ENCODE measurements at places on chromosomes 11 and 22. TPM values are rescaled to one million over a fixed set of nuclear protein-coding genes. Genes with fewer than 3 reads are reported as not detected.

NXPE4 gene
- not detected for total RNA-seq

APOBEC3B gene
- total RNA-seq: 5.0 TPM

CASP5 gene
- not detected for total RNA-seq

DNA sequence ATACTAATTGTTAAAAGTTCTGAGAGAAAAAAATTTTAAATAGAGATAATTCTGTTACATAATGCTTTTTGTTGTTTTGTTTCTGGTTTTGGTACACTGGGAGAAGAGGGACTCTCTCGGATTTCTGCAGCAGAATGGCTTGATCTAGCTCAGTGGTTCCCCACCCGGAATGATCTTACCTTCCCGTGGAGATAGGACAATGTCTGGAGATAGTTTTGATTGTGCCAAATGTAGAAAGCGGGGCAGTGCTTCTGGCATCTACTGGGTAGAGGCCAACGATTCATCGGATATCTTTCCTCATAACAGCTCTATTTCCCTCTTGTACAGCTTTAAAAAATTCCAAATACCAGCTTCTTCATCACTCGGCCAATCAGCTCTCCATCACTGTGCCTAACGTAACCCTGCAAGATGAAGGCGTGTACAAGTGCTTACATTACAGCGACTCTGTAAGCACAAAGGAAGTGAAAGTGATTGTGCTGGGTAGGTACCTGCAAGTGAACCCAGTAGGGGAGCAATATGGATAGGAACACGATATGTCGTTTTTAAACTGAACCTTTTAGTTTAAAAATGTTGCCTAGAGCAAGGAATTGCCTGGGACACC lies 13.2 kb downstream of the CRTAM start:
- H3K4me1 ChIP-seq: peaks cover 81% of the 10 kb centered on the region
- peak overlapping the region; percentile 92 for H3K27ac ChIP-seq

GRCh38 chr11:5280582-5281102 lies 10.9 kb upstream of the HBE1 start:
- DNase-seq: peak; percentile 37
- H3K4me1 ChIP-seq: no peaks in the 10 kb centered on the region
- H3K4me3 ChIP-seq: no peak overlapping the region
- no peaks in the 10 kb centered on the region for H3K36me3 ChIP-seq

DNA sequence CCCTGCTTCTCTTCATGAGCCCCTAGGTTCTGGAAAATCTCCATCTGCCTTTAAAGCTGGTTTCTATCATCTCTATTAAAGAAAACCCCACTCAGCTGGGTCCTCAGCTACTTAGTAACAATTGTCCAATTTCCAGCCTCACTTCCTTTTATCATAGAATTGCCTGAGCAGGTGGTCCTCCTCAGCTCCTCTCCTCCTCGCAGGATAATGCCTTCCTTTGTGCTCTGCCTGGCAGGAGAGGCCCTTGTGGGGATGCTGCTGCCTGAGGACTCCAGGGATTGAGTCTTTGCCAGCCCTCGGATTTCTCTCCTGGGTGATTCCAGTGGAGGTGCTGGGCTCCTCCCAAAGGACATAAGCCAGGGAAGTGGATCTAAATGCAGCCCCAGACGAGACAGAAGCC lies 448.3 kb downstream of the INSC start:
- no peaks in the 10 kb centered on the region for H3K27me3 ChIP-seq
- H3K36me3 ChIP-seq: no peaks in the 10 kb centered on the region
- DNase-seq: no peak

- H3K36me3 ChIP-seq: peaks cover 57% of the 10 kb centered on the region
- H3K27me3 ChIP-seq: no peaks in the 10 kb centered on the region
- H3K4me3 ChIP-seq: no peak overlapping the region
- H3K4me1 ChIP-seq: peaks cover 5% of the 10 kb centered on the region
Observed at GRCh38 chr11:18091731-18092130, 14.2 kb downstream of the SAAL1 start.

DNA sequence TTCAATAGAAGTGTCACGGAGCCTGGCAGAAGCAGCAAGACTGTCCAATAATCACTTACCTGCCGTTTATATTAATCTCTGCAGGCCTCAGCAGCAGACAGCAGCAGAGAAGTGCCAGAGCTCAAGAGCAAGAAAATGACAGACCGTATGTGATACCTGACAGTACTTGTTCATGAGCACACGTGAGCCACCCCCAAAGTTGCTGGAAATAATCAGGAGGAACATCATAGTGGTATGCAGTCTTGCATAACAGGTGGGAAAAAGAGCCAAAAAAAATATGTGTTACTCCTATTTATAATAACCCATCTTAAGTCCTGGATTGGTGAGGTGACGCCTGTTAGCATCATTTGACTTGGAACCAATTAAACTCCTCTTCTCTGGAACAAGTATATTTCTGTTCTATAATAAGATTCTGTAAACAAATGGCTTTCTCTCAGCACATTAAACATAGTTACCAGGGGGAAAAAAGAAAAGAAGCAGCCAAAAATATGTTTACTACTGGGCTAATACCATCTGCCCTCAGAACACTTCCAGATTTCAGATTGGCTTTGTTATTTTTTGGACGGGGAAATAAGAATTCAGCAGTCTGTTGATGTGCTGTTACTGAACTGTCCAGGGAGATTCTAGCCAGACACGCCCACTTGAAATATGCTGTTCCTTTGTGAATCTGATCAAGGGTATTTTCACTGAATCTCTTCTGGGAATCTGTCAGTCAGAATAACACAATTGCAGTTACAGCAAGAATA lies 7.9 kb upstream of the SLN start:
- no peak for DNase-seq
- no peaks in the 10 kb centered on the region for H3K4me1 ChIP-seq
- no peaks in the 10 kb centered on the region for H3K36me3 ChIP-seq
- H3K4me3 ChIP-seq: no peak overlapping the region
